Fibroblast of lung (primary cell): ENCODE measurements at places on chromosomes 13 and 19. TPM values are rescaled to one million over a fixed set of nuclear protein-coding genes. Genes with fewer than 3 reads are reported as not detected.

DNA sequence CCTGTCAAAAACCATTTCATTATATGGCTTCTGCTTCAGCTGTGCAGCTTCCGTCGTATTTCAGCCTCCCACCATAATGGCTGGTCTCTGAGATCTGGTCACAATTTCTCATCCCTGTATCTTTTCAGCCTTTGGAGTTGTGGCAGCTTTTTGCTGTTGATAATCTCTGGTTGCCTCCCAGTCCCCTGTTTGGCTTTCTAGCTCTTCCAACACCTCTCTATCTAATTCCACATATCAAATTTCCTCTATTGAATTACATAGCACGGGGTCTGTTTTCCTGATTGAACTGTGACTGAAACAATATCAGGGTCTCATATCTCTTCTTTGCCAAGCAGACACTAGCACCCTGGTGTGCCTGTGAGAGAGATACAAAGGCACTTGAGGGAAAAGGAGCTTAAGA is 222.1 kb upstream of the OBI1 start:
- DNase-seq: no peak

DNA sequence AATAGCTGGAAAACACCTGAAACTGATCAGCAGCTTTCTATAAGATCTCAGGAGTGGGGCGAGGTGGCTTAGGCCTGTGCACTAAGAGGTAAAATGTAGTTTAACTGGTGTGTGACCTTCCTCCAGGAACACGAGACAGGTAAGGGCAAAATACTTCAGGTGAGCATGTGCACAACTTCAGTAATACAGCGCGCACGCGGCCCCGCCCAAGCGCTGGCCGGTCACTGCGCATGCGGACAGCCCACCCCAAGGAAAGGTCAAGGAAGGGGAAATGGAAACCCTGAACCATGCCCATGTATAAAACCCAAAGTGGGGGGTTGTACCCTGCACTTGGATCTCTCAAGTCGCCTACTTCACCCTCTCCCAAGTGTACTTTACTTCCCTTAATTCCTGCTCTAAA is 49.4 kb upstream of the ARHGEF7 start:
- DNase-seq: no peak

Gene LGALS4
- total RNA-seq: not detected in 2 replicates

Gene LILRB4
- not detected in 2 replicates for total RNA-seq
